Stimulated activated CD4-positive, alpha-beta T cell treated with anti-CD3 and anti-CD28 coated beads, Interleukin-1b, Interleukin-23, amount 100 ng/mL, for 1 hour (primary cell): ENCODE measurements at places on chromosomes 12 and 14.

- DNase-seq: no peak
Observed at GRCh38 chr12:107458163-107458562, 227.4 kb upstream of the PWP1 start.

DNA sequence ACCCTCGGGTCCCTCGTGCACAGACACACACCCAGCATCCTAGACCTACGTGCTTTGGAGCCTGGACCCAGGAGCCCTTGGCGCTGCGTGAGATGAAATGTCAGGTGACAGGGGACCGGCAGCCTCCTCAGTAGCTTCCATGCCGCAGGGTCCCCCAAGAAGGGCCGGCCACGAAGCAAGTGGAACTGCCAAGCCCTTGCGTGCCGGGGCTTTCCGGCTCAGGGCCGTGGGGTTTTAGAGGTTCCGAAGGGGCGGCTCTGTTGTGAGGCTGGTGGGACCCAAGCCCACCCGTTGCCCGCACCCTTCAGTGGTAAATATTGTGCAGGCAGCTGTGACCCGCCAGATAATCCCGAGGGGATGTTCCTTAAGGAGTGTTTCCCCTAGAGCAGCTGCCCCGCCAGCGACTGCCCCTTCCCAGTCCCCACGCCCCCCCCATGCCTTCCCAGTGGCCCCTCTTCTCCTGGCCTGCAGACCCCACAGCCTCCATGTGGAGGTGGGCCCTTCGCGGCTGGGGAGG, 133.7 kb downstream of the ADGRD1 start:
- no peak for DNase-seq

DNA sequence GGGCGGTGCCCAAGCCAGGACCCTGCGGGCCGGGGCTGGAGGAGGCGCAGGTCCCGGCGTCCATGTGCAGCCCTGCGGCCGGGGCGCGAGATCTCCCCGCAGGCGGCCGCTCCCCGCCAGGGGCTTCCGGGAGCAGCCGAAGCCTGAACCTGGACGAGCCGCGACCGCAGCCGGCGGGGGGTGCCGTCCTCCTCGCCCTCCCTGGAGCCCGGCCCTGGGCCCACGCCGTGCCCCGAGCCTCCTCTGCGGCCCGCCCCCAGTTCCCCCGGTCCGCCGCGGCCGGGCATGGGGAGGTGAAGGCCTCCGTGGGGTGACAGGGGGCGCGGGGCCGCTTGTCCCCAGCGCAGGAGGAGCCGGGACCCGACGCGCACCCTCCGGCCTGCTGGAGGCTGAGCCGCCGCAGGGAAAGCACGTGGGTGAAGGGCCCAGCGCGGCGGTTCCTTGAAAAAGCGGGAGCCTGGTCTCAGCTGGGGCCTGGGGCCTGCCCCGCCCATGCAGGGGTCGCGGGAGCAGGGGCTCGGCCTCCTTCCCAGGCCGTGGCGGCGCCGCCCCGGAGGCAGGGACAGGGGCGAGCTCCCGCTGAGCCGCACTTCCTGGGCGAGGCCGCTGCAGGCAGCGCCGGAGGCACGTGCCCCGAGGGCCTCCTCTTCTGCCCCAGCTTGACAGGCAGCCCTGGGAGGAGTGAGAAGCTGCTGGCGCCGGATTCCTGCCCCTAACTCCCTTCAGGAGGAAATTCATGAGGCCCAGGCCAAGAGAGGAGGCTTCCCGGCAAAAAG, 55.6 kb upstream of the PPP2R5C start:
- DNase-seq: peak; percentile 19

- DNase-seq: no peak
Observed at GRCh38 chr14:100408350-100409002, 85.3 kb downstream of the SLC25A47 start.

DNA sequence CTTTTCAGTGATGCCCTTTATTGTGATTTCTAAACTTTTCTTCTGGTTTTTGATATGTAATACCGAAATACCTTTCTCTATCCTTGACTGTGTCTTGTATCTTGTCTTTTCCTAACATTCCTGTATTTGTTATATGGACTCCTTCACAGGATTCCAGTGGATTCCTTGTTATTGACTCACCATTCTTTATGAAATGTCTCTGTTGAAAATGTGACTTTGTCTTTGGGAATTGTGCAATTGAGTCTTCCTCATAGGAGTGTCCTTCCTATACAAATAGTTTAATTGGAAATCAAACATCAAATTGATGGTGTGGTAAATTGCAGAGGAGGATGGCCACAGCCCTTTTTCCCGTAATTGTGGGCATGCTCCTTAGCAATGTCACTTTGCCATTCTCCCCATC, 296.6 kb upstream of the KITLG start:
- DNase-seq: no peak
